ENCODE measurements at places on chromosomes 13 and 19. TPM values are rescaled to one million over a fixed set of nuclear protein-coding genes. Genes with fewer than 3 reads are reported as not detected.
A peak's percentile ranks its signal among the peaks of the same experiment; 100 is the strongest.

KRTDAP gene
- 1.0 TPM for total RNA-seq

ZNF615 gene
- 9.6 TPM for total RNA-seq

METTL21C gene
- total RNA-seq, result not detected

PABPC3 gene
- total RNA-seq, result 0.48 TPM

ZNF541 gene
- total RNA-seq, result 0.50 TPM

PIK3R2 gene
- 53.8 TPM for total RNA-seq

ARHGEF1 gene
- 49.0 TPM for total RNA-seq

DNA sequence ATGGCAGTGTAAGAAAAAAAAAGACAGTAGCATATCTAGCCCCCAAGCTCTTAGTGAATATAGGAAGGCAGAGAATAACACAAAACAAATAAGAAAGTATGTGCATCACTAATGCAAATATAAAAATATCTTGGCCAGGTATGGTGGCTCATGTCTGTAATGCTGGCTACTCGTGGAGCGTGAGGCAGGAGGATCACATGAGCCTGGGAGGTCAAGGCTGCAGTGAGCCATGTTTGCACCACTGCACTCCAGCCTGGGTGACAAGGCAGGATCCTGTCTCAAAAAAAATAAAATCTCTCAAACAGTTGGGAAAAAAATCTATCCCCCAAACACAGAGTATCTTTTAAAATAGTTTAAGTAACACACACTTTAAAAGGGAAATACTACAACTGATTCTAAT lies 17.4 kb downstream of the SPART start:
- H3K27ac ChIP-seq, result no peak overlapping the region
- no peak for DNase-seq
- H3K27me3 ChIP-seq, result no peaks in the 10 kb centered on the region
- H3K4me1 ChIP-seq, result peaks cover 3% of the 10 kb centered on the region
- peaks cover 10% of the 10 kb centered on the region for H3K36me3 ChIP-seq
- H3K4me3 ChIP-seq, result no peak overlapping the region

GRCh38 chr13:43835701-43836100 lies 43.8 kb downstream of the CCDC122 start:
- H3K4me1 ChIP-seq, result no peaks in the 10 kb centered on the region
- H3K27me3 ChIP-seq, result no peaks in the 10 kb centered on the region
- no peak overlapping the region for H3K4me3 ChIP-seq
- H3K27ac ChIP-seq, result no peak overlapping the region

GRCh38 chr13:78650717-78651083 lies 8.3 kb downstream of the OBI1 start:
- H3K27me3 ChIP-seq, result no peaks in the 10 kb centered on the region
- DNase-seq, result no peak
- H3K4me1 ChIP-seq, result peaks cover 6% of the 10 kb centered on the region

DNA sequence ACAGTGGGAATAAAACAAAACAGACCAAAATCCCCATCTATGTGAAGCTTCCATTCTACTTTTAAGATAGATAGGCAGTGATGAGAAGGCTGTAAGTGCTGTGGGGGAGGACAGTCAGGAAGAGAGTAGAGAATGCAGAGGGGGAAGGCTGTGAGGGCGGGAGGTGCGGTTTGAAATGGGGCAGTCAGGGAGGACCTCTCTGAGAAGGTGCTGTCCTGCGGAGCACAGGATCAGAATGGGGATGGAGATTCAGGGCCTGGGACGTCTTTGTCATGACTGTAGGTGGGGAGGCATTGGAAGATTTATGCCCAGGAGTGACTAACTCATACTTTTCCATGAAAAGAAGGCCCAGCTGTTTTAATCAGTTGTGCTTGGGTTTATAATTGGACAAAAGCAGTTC lies 3.9 kb upstream of the GPR183 start:
- no peaks in the 10 kb centered on the region for H3K27me3 ChIP-seq
- no peaks in the 10 kb centered on the region for H3K36me3 ChIP-seq
- H3K4me3 ChIP-seq, result no peak overlapping the region
- DNase-seq, result no peak

DNA sequence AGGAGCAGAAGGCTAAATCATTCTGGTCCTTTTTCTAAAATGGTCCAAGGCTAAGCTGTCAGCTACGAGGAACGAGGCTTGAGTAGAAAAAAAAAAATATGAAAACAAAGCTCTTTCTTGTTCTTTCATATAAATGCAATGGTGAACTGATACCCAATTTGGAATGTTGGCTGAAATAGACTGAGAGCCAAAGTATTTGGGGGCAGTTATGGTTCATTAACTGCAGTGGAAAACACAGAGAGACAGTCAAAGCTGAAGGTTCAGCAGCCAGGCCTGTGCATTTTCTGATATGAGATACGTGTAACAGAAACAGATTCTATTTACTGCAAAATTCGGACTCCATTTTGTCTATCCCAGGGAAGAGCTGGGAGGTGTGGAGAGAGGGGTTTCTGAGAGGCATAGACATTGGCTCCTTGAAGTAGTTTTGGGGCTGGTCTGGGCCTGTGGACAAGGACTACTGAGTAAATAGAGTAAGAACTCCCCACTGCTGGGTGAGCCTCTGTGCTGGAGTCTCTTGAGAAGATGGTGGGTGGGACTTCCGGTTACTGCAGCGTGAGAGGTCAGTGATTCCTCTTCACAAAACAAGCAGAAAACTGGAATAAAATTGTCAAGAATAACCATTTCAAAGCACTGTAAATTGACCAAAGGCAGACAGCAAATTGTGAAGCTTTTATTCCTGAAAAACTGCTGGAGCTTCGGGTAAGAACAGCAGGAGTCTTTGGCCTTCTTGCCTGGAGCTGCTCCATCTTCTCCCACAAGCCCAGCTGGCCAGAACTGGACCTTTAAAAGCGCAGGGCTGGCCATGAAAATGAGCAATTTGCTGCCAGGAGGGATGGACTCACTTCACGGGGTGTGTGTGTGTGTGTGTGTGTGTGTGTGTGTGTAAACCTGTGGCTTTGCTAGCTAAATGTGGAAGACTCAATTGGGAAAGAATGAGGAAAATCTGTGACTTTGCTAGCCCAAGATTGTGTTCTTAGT lies 43.1 kb upstream of the CNMD start:
- H3K4me3 ChIP-seq, result no peak overlapping the region
- no peaks in the 10 kb centered on the region for H3K4me1 ChIP-seq
- H3K27me3 ChIP-seq, result no peaks in the 10 kb centered on the region

DNA sequence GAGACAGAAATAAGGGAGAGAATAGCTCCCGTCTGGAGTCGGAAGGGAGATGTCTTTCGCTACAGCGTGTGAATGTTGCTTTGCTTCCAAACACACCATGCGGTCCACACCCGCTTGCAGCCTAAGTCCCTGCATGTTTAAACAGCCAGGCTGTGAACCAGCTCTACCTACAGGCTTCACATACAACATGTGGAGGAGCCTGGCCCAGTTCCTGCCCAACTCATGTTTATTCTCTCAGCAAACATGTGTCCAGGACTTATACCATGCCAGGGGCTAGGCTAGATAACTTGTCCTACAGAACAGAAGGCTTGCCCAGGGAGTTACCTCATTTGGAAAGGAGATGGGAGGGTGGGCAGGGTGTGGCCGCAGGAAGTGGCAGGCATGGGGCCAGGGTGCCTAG lies 181.5 kb downstream of the FOXO1 start:
- no peak overlapping the region for H3K27ac ChIP-seq
- peaks cover 3% of the 10 kb centered on the region for H3K4me1 ChIP-seq
- H3K4me3 ChIP-seq, result no peak overlapping the region

GRCh38 chr13:110965755-110966134 lies 50.9 kb upstream of the ANKRD10 start:
- H3K27me3 ChIP-seq, result no peaks in the 10 kb centered on the region
- no peak for DNase-seq
- H3K36me3 ChIP-seq, result no peaks in the 10 kb centered on the region

GRCh38 chr13:113029487-113030258 lies 60.7 kb downstream of the MCF2L start:
- H3K36me3 ChIP-seq, result no peaks in the 10 kb centered on the region
- no peak overlapping the region for H3K27ac ChIP-seq
- no peaks in the 10 kb centered on the region for H3K27me3 ChIP-seq

GRCh38 chr19:33624586-33624985 lies 2.8 kb downstream of the CHST8 start:
- no peak overlapping the region for H3K4me3 ChIP-seq
- peaks cover 43% of the 10 kb centered on the region for H3K27me3 ChIP-seq
- peaks cover 7% of the 10 kb centered on the region for H3K4me1 ChIP-seq
- DNase-seq, result no peak
- H3K27ac ChIP-seq, result no peak overlapping the region

DNA sequence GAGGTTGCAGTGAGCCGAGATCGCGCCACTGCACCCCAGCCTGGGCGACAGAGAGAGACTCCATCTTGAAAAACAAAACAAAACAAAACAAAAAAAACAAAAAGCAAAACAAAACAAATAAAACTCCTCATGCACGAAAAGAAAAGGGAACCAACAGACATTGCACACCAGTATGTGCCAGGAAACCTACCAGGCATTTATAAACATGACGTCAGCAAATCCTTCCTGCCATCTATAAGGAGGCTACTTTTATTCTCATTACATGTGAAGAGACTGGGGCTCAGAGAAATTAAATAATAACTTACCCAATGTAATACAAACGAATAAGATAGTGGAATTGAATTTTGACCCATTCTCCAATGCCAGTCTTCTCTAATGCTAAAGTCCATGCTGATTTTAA lies 197.2 kb downstream of the NUFIP1 start:
- no peak for DNase-seq
- no peak overlapping the region for H3K27ac ChIP-seq
- H3K36me3 ChIP-seq, result no peaks in the 10 kb centered on the region

- DNase-seq, result no peak
- no peak overlapping the region for H3K4me3 ChIP-seq
- no peaks in the 10 kb centered on the region for H3K27me3 ChIP-seq
- no peaks in the 10 kb centered on the region for H3K36me3 ChIP-seq
Observed at GRCh38 chr19:50462970-50463369, 13.3 kb upstream of the EMC10 start.

DNA sequence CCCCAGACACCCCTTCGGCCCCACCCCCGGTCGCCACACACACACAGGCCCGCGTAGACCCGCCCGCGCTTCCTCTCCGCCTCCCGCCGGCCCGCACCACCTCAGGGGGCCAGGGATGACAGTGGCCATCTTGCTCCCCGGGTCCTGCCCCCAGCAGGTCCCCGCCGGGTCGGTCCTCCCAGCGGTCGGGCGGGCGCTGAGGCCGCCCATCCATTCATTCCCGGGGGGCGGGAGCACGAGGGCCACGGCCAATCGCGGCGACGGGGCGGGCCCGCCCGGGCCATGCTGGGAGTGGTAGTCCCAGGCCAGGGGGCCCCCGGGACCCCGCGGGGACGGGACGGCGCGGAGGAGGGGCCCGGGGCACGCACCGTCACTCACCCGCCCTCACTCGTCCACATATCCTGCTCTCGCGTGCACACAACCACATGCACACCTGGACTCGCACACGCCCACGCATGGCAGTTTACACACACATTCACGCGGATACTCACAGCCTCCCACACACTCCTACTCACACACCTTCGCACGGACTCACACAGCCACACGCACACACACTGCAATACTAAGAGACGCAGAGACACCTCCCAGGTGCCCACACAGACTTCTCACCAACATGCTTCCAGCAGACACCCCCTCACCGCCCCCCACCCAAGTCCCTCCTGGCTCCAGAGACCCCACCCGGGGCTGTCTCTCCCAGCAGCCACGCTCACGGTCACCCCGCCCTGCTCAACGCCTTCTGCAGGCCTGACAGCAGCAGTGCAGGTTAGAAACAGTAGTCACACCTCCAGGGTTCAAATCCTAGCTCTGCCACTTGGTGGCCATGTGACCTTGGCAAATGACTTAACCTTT lies at the start of gene DPF1:
TSS of gene DPF1 (minus strand) at position 209 of the 849 bp plus-strand sequence. CDS start at position 129, 80 bp downstream.
- peak within 1 kb of the TSS; percentile 44 for H3K4me3 ChIP-seq
- H3K36me3 ChIP-seq, result no peaks in the 10 kb centered on the region
- H3K27me3 ChIP-seq, result peaks cover 3% of the 10 kb centered on the region
- no peak within 1 kb of the TSS for H3K27ac ChIP-seq
- peaks cover 14% of the 10 kb centered on the region for H3K4me1 ChIP-seq

Measured in H1 (cell line).